ACHN (cell line): ENCODE measurements at places on chromosomes 7 and 10.

GRCh38 chr7:132776048-132776620 lies 199.9 kb upstream of the PLXNA4 start:
- no peak for DNase-seq

GRCh38 chr7:32347244-32347828 lies 142.8 kb downstream of the LSM5 start:
- peak; percentile 39 for DNase-seq

DNA sequence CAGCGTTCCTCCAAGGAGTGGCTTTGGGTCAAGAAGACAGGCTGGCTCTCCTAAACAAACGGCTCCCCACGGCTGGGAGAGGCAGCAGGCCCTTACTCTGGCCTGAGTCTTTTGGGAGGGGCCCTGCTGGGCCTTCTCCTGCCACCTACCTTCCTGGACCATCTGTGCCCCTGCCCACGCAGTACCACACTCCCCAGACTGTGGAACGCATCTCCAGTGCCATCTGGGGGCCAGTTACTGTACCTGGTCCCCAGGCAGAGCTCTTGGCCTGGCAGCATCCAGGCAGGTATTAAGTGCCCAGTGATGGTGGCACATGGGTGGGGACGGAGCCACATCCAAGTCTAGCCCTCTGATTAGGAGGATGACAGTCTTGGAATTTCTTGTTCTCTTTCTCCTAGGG lies 14.4 kb downstream of the ALKBH4 start:
- peak; percentile 38 for DNase-seq

DNA sequence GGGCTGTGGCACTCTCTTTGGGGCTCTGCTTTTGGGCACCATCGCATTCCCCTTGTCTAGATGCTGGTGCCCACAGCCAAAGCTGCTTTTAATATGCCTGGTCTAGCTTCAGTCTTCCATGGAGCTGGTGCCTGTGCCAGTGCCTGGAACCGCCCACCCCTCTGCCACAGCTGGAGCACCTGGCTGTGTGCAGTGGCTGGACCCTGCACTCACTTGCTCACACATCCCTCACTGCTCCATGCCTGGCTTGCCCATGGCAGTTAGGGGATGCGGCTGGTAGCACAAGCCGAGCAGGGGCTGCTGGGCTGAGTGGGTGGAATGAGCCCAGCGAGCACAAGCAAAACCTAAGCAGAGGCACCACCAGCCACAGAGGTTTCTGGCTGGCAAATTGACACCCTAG lies 1145.9 kb upstream of the LRRTM3 start:
- DNase-seq, result no peak

- DNase-seq, result no peak
Observed at GRCh38 chr7:38068461-38068860, 109.6 kb upstream of the STARD3NL start.

DNA sequence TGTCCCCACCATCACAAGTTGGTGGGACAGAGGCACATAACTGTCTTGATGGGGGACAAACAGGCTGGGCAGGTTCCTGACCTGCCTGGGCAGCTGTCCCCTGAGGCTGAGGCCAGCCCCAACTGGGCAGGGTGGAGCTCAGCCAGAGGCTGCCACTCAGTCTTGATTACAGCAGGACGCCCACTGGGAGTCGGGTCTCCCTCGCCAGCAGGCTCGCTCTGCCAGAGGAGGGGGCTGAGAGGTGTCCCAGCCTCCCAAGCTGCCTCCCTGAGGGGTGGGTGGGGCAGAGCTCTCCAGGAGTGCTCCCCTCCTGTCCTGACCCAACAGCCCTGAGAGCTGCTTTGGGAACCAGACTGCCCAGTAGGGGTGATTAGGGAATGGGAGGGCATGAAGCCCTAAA lies 1.8 kb upstream of the CAMK2G start:
- no peak for DNase-seq

DNA sequence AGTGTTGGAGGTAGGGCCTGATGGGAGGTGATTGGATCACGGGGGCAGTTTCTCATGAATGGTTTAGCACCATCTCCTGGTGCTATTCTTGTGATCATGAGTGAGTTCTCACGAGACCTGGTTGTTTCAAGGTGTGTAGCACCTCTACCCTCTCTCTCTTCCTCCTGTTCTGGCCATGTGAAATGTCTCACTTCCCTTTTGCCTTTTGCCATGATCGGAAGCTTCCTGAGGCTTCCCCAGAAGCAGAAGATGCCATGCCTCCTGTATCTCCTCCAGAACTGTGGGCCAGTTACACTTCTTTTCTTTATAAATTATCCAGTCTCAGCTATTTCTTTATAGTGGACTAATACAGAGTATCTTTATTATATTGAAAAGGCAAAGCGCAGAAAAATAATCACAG lies 90.1 kb downstream of the FAM171A1 start:
- no peak for DNase-seq

DNA sequence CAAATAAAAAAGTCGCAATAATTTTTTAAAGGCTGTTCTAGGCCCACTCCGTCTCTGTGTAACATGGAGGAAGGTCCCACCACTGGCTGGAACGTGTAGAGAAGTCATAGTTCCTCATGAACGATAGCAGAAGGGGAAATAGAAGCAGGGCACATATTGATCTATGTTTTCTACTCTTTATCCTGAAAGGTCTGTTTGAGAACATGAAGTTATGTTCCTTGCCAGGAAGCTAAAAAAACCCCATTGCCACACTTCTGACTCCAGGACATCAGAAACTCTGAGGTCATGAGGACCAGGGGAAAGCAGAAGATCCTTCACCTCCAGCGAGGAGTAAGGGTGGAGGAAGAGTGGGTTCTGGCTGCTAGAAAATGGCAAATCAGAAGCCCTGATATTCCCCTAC lies 10.8 kb downstream of the ANKRD22 start:
- DNase-seq, result no peak

DNA sequence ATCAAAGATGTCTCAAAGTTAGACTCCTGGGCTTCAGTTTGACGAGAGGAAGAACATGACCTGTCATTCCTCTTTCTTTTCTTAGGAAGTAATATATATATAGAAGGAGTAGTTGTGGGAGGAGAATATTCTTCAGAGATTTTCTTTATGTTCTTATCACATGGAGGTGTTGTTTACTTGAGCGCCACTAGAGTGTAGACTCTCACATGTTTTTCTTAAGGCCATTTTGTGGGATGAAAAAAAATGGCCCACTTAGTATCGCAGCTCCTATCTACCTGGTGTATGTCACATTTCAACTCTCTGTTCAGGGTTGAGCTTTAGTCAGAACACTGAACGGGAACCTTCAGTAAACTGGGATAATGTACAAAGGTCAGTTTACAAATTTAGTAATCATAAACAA lies 645.2 kb downstream of the PHTF2 start:
- DNase-seq, result no peak

DNA sequence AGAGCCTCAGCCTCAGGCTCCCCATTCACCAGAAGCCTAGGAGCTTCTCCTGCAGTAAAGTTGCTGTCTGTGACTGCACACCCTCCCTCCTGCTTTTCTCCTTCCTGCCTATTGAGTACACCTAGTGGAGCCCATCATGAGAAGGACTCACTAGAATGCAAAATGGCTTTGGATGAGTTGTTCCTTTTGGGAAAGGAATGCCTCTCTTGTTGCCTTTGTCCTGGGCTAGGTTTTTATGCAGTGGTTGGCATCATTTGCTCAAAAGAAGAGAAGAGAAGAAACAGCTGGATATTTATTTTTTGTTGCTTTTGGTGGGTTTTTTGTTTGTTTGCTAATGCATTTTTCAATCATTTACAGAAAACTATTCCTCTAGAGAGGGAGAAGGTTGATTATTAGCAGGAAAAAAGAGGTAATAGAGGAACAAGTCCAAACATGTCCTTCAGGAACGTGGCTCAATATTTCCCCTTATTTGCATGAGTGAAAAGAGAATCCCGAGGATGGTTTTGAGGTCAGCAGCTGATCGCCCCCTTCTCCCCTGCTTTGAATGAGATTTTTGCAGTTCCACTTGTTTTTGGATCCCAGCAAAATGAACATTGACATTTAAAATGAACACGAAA lies 369.9 kb upstream of the NRP1 start:
- peak; percentile 23 for DNase-seq

DNA sequence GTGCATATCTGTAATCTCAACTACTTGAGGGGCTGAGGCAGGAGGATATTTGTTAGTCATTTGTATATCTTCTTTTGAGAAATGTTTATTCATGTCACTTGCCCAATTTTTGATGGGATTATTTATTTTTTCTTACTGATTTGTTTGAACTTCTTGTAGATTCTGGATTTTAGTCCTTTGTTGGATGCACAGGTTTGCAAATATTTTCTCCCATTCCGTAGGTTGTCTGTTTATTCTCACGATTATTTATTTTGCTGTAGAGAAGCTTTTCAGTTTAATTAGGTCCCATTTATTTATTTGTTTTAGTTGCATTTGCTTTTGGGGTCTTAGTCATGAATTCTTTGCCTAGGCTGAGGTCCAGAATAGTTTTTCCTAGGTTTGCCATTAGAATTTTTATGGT lies 44.1 kb upstream of the OSBPL3 start:
- DNase-seq, result no peak

DNA sequence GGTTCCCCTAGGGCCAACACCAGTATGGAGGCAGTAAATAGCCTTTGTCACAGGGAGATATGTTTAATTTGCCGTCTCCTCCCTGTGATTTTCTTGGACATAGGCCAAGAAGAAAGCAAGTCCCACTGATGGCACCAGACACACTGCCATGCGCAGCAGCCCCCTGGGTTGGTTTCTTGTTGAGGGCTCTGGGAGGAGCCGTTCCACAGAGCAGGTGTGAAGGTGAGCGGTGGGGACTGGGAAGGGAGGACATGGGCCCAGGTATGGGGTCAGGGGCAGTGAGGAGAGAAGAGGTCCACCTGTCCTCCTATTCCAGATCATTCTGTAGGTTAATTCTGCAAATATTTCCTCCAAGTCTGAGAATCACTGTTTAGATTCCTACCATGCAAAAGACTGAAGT lies 376.1 kb downstream of the PLXNA4 start:
- no peak for DNase-seq

DNA sequence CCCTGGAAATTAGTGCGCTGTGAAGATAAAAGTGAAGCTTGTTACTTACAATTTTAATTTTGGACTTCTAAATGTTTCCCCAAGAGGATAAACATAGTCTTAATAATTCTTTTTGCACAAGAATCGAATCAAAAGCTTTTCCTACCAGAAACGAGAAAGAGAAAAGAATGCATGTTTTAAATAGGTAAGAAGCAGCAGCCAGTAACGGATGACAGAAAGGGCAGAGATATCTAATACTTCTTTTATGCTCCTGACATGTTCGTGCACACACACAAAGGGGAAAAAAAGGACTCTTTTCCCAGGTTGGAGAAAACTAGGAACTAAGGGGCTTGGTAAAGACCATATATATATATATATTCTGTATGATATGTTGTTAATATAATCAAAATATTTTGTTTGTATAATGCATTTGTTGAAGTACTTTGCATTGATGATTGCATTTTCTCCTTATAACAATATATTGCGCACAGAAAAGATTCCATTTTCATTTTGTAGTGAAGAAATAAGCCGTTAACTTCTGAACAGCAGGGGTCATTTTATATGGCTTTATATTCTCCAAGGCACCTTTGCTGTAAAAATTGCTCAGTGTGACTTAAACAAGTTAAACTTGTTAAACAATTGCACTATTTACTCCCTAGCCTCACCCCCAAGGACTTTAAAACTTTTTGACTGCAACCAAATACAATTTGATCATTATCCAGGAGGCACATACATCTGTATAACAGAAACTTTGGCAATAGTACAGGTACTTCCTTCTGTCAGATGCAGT lies 2.2 kb downstream of the PRKAR2B start:
- DNase-seq, result no peak

GRCh38 chr7:130881799-130882141 lies 147.8 kb upstream of the KLF14 start:
- DNase-seq, result no peak

DNA sequence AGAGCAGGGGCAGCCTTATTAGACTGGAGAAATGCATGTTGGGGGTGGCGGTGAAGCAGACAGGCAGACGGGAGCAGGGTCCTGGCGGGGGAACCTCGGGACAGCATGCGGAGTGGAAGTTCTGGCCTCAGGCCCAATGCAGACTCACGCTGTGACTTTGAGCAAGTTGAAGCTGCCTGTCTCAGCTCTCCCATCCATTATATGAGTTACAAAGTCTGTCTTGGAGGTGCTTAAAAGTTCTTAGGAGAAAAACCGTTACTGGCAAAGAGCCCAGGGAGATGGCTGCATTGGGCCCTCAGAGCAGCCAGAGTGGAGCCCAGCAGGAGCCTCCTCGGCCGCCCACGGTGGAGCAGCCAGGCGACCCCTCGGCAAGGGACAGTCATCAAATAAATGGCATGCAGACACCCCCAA lies 509.5 kb downstream of the PLXNA4 start:
- DNase-seq, result no peak

- peak; percentile 12 for DNase-seq
Observed at GRCh38 chr10:57979491-57979890, 288.2 kb downstream of the IPMK start.

DNA sequence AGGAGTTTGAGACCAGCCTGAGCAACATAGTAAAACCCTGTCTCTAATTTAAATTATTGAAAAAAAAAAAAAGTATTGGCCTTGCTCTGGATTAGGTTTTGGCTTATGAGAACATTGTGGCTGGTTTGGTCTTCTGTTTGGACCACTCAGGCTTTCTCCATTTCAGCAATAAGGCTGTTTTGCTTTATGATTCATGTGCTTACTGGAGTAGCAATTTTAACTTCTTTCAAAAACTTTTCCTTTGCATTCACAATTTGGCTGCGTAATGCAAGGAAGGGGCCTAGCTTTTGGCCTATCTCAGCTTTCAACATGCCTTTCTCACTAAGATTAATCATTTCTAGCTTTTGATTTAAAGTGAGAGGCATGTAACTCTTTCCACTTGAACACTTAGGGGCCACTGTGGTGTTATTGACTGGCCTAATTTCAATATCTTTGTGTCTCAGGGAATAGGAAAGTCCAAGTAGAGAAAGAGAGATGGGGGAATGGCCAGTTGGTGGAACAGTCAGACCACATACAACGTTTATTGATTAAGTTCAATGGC lies 38.0 kb upstream of the SRPK2 start:
- DNase-seq, result no peak

DNA sequence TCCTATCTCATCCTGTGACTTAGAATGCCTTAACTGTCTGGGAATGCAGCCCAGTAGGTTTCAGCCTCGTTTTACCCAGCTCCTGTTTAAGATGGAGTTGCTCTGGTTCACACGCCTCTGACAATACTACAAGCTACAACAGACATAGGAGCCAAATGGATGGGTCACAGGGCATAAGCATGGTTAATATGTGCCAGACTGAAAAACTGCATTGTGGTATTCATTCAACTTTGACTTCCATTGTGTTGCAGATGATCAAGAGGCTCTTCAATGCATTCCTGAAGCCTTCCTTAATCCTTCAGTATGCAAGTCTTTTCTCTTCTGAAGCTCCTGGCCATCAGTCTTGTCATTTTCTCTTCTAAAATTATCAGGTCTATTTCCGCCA lies 20.3 kb upstream of the RNF32 start:
- no peak for DNase-seq
